ENCODE measurements at places on chromosomes 7 and 10.

- no peak for DNase-seq
These were observed 462 bp upstream of the CISD1 start for GRCh38 chr10:58268454-58268945.

- DNase-seq, result no peak
These were observed 25.9 kb downstream of the HABP2 start for GRCh38 chr10:113578773-113579172.

- no peak for DNase-seq
These were observed 13.7 kb downstream of the ASB15 start for GRCh38 chr7:123615344-123615743.

DNA sequence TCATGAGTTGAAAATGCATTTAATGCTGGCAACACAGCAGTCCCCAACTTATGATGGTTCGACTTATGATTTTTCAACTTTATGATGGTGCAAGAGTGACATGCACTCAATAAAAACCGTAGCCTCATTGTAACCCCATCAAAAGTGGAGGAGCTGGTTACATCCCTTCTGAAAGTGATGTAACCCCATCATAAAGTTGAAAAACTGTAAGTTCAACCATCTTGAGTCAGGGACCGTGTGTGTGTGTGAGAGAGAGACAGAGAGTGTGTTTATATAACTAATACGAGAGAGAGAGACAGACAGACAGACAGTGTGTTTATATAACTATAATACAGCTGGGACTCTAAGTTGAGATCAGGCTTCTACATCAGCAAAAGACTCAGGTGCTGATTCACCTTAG lies 21.0 kb downstream of the ANXA11 start:
- DNase-seq, result no peak

DNA sequence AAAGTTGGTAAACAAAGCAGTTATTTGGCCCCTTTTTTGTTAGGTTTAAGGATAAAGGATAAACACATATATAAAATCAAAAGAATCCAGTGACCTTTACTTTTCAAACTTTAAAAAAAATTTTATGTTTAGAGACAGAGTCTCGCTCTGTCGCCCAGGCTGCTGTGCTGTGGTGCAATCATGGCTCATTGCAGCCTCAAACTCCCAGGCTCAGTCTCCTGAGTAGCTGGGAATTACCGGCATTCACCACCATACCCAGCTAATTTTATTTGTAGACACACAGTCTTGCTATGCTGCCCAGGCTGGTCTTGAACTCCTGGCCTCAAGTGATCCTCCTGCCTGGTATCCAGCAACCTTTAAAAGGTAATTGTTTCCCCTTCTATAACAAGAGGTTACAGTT lies 31.3 kb downstream of the GNA12 start:
- DNase-seq, result no peak

- DNase-seq, result no peak
These were observed 53.7 kb downstream of the UPF2 start for GRCh38 chr10:11988924-11989323.

DNA sequence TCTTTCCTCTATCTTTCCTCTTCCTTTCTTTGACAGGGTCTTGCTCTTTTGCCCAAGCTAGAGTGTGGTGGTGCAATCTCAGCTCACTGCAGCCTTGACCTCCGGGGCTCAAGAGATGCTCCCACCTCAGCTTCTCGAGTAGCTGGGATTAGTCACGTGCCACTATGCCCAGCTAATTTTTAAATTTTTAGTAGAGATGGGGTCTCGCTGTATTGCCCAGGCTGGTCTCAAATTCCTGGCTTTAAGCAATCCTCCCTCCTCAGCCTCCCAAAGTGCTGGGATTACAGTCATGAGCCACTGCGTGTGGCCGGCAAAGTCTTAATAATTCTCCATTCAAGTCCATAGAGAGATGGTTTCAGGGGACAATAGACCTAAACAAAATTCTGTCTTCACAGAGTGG lies 40.2 kb downstream of the COL26A1 start:
- no peak for DNase-seq

DNA sequence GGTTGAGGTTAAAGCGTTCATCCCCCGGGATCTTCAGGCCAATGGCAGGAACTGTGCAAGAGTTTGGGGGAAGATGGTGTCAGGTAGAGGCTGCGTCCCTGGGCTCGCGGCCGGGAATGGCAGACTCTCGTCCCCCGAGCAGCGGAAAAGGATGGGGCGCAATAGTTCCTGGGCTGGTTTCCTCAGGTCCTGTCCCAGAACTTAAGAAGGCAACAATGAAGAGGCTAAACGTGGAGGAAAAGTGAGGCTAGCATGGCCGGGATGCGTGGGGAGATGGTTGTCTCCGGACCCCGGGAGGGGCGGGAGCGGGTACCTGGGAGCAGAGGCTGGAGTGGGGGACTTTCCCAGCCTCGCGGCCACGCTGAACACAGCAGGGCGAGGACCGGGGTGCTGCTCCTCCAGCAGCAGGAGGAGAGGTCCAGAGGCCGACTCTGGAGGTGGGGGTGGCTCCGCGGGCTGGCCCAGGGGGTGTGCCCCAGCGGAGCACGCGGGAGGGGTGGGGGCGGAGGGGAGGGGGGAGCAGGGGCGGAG lies 882 bp downstream of the IRF5 start:
- DNase-seq, result no peak

- no peak for DNase-seq
These were observed 32.2 kb downstream of the ADAM22 start for GRCh38 chr7:87966271-87966670.

GRCh38 chr10:75390178-75390577 lies 11.4 kb downstream of the ZNF503 start:
- no peak for DNase-seq

DNA sequence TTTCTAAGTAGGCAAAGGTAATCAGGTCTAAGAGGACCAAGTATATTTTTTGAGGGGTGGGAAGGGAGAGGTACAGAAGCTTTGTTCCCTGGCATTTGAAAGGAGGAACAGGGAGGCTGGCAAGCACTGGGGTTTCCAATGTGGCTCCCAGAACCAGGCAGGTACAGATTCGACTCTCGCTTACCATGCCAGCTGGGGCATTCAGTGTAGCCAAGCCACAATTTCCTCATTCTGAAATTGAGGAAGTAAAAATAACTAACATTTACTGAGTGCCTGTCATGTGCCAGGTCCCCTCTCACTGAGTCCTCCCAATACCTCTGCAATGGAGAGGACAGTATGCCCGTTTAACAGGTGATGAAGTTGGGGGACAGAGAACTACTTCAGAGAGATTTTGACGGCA lies 45.9 kb upstream of the BET1 start:
- no peak for DNase-seq

GRCh38 chr10:20954519-20954918 lies 57.4 kb upstream of the NEBL start:
- no peak for DNase-seq

GRCh38 chr10:132693676-132694075 lies 92.3 kb downstream of the NKX6-2 start:
- no peak for DNase-seq

- peak; percentile 68 for DNase-seq
These were observed 167.5 kb upstream of the HABP2 start for GRCh38 chr10:113385021-113385999.

DNA sequence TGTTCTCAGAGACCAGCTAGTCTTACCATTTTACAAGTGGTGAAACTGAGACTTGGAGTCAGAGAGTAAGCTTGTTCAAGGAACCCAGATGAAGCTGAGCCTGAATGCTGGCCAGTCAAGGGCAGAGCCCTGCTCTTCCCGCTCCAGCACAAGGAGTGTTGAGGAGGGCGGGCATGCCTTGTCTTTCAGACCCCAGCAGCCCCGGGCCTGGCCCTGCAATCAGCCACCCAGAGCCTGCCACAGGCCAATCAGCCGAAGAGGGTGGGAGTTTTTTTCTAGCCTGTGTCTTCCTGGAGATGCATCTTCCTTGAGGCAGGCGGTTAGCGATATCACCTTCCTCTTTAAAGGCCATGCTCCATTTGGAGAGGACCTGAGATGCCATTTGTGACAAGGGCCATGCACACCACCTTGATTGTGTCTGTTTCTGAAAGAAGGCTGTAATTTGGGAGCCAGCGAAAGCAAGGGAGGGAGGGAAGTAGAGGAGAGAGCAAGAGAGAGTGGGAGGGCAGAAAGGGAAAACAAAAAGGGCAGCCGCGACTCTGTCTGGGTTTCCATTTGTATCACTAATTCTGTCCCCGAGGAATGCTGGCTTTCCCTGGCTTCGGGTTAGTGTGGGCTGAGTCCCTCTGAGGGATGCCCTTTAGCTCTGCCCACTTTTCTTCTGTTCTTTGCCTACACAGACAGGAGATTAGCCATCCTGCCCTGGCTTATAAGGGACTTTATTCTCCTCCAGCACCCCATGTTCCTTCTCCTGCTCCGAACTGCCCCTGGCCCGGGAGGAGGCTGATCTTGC lies 8.0 kb downstream of the CDH23 start:
- no peak for DNase-seq

GRCh38 chr7:20784388-20785156 lies 2.1 kb downstream of the SP8 start:
- peak; percentile 26 for DNase-seq

- DNase-seq, result no peak
These were observed 12.5 kb upstream of the POM121L12 start for GRCh38 chr7:53022893-53023292.

GRCh38 chr10:74103560-74104258 lies 46.9 kb downstream of the AP3M1 start:
- no peak for DNase-seq

- no peak for DNase-seq
These were observed 58.9 kb upstream of the ADO start for GRCh38 chr10:62745581-62745980.

DNA sequence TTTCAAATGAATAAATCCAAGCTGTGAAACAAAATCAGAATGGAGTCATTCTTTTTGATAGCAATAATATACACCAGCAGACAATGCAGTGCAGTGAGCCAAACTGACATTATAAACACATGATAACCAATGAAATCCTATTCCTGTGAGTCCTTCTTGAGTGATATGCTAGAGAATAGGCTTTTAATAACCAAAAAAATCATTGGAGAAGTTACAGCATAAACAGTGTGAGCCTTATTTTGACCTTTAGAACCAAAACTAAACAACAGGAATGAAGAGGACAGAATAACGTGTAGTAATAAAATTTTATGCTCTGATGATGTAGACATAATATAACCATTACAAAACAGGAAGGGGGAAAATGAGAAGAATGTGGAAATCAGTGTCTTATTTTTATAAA lies 8.7 kb downstream of the HUS1 start:
- no peak for DNase-seq

DNA sequence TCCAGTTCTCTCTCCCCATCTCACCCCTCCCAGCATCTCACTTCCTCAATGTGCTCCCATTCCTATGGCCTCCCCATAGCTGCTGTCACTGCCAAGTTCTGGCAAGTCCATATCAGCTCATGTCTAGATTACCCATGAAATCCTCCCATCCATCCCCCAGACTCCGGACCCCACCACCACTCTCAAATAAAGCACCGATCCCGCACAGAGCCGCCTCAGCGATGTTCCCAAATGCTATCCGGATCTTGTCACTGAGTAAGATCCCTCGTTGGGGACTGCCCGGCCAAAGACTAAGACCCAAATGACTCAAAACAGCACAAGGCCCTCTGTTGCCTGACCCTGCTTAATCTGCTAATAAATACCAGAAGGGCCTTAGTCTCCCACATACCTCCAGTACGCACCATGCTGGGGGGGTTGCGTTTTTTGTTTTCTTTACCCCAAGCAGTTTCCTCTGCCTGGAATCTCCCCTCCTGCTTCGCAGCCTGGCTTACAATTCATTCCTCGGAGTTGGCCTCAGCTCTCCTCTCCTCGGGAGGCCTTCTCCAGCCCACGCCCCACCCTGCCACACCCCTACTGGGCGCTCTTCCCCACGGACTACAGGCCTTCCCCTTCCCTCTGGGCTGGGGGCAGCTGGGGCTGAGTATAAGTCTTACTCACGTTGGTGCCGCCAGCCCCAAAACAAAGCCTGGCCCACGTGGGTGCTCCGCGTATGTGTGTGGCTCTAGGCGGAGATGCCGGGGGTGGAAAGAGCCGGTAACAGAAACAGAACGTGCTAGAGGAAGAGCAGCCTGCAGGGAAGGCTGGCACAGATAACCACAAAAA lies 1.8 kb upstream of the DUSP5 start:
- DNase-seq, result no peak

- DNase-seq, result no peak
These were observed 775 bp upstream of the ABHD11 start for GRCh38 chr7:73739387-73739767.

DNA sequence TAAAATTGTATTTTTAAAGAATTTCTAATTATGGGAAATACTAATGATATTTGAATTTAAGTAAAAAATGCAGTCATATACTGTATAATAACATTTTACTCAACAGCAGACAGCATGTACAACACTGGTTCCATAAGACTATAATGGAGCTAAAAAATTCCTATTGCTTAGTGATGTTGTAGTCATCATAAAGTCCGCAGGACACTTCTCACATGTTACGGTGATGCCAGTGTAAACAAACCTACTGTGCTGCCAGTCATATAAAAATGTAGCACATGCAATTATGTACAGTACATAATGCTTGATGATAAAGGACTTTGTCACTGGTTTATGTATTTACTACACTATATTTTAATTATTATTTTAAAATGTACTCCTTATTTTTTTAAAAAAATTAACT lies 629.3 kb downstream of the IPMK start:
- no peak for DNase-seq

DNA sequence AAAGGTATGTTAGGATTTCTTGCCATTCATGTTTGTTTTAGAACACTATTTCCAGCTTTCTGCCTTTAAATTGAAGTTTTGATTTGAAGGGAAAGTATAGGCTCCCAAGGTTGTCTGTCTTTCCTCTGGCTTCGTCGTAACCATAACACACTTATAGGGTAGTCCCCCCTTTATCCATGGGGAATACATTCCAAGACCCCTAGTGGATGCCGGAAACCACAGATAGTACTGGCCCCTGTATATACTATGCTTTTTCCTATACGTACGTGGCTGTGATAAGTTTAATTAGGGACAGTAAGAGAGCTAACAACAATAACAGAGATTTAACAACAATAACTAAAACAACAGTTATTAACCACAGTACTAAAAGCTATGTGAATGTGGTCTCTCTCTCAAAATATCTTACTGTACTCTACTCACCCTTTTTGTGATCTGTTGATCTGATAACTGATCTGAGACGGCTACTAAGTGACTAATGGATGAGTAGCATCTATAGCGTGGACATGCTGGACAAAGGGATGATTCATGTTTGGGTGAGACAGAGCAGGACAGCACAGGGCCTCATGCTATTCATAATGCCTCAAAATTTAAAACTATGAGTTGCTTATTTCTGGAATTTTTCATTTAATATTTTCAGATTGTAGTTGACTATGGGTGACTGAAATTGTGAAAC lies 273.1 kb downstream of the AUTS2 start:
- DNase-seq, result no peak

DNA sequence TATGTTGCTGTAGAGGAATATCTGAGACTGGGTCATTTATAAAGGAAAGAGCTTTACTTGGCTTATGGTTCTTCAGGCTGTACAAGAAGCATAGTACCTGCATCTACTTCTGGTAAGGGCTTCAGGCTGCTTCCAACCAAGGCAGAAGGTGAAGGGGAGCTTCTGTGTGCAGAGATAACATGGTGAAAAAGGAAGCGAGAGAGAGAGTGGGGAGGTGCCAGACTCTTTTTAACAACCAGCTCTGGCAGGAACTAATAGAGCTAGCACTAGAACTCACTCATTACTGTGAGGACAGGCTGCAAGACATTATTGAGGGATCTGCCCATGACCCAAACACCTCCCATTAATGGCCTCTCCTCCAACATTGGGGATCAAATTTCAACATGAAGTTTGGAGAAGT lies 94.5 kb downstream of the KIF20B start:
- no peak for DNase-seq

Data from NCI-H510A (cell line).